ENCODE measurements at places on chromosomes 3 and 15.
A peak's percentile ranks its signal among the peaks of the same experiment; 100 is the strongest.

DNA sequence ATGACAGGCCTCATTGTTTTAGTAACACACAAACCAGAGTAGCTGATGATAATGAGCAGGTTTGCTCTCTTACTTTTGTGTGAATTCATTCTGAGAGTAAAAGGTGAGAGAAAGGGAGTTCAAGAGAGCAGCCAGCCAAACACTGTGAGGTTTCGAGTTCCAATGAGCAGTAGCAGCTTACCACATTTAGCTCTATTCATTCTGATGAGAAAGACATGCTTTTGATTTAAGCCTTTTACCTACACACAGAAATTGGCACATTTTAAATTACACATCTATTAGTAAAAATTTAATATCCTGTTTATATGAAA, 28.0 kb downstream of the GLDN start:
- DNase-seq: no peak

- no peak for DNase-seq
These were observed 5.0 kb downstream of the CD47 start for GRCh38 chr3:108085810-108086350.

DNA sequence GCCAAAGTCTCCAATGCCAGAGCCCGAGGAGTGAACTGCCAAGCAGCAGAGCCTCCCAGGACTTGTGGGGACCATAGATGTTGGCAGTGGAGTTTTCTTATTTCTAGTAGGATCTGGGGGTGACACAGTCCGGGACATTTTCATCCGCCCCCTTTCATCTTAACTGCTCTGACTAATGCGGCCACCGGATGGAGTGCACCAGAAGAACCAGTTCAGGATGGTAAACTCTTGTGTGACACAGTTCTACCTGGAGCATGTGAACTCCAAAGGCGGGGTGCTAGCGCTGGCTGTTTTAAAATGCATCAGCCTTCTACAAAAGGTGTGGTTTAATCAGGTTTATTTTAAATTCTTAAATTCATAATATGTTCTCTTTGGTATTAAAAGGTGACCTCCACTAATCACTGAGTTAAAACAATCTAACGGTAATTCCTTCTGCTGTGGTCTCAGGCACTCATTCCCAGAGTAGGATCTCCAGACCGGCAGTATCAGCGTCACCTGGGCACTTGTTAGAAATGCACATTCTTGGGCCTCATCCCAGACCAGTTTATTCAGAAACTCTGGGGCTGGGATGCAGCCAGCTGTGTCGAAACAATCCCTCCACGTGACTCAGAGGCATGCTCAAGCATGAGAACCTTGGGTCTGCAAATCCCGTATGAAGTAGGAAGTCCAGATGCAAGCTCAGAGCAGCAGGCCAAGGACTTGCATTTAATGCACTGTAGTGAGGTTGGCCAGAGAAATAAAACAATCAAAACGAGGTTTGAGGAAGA, 105.5 kb downstream of the GABRB3 start:
- no peak for DNase-seq

DNA sequence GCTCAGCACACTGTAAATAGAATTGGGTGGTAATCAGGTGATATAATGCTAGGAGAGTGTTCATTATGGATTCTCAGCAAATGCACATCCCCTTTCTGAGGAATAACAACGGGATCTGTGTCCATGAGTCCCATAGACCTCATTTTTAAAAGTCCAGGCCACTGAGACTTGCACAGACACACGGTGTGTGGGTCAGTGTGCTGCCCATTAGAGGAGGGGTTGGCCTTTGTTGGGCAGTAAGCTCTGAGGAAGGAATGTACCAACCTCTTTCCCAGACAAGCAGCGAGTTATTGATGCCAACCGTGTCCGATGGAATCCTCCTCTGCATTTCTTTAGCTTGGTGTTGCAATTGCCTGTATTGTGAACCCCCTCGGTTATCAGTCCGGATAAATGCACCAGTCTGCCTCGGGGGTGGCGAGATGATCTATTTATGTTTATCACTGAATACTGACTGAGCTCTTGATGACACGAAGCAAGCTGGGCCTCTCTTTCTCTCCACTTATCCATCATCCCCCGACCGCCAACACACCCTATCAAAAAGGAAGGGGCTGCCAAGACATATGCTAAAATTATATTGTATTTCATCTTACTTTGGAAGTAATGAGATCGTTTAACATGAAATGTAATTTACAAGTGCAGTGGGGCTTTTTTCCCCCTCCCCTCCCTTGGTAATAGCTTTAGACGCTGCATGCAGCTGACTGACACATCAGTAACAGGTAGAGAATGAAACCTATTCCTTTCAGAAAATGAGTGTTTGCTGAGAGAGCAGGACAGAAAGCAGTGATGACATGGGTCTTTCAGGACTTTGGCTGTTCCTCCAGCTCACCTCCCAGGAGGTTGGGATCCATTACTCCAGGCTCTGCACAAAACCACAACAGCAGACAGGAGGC, 126.6 kb upstream of the ST8SIA2 start:
- no peak for DNase-seq

GRCh38 chr15:91182101-91182500, 82.0 kb downstream of the SV2B start:
- DNase-seq: no peak

DNA sequence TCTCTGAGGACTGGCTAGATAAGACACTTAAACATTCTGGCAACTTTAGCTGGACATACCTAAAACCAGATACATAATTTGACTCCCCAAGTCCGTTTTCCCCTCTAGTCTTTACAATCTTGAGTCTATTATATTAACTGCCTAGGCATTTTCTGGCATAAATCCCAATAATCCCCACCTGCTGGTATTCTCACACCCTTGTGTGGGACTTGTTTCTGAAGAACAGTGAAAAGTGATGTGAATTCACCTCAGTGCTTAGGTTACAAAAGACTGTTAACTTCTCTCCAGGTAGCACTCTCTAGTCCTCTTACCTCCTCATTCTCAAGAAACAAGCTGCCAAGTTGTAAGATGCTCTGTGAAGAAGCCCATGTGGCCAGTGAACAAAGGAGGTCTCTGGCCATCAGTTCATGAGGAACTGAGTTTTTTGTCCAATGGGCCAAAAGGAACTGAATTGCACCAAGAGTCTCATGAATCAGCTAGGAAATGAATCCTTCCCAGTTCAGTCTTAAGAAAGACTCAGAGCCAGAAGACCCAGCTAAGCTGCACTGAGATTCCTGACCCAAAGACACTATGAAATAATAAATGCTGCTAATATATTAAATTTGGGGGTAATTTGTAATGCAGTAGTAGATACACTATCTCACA, 4.1 kb downstream of the OSBPL11 start:
- DNase-seq: no peak

GRCh38 chr3:56125358-56126005, 342.8 kb downstream of the ERC2 start:
- DNase-seq: peak; percentile 45

- DNase-seq: no peak
These were observed 11.6 kb upstream of the MUC4 start for GRCh38 chr3:195823280-195823679.

DNA sequence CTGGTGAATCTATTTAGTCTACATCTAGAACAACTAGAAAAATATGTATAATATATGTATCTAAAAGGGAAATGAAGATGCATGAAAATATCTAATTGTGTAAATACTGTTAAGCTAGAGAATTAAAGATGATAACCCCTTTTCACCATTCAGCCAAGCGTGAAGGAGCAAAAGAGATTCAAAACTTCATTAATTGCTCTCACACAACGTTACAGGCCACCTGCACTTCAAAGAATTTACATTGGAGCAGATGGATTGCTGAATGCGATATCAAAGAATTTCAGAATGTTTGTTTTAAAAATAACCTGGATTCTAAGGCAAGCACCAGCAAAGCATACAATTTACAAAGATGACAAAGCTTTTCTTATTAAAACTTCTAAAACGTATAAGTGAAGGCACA, 243.2 kb downstream of the ROBO2 start:
- no peak for DNase-seq

GRCh38 chr15:39357480-39358268, 223.2 kb upstream of the THBS1 start:
- DNase-seq: no peak

DNA sequence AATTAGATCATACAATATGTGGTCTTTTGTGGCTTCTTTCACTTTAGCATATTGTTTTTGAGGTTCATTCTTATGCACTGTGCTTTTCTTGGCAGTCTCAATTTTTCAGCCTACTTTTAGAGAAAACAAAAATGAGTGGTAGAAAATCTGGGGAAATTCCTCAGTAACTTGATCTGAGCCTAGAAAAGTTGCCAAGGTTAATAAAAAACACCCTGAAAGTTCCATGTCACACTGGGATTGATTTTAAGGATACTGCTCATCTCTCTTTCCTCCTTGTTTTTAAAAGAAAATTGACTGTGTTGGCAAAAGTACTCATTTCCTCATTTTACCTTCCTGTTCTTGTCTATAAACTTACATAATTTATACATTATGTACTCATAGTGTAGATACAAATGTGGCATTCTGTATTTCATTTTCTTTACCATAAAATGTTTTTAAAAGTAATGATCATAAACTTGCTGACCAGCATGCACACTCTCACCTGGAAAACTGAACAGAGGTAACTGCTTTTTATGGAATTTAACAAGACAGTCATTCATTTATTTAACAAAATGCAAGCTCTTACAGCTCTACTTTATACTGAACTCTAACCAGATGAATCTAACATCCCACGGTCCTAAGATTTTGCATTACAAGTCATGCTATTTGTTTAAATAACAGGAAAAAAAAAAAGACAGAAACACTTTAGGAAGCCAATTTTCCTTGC, 28.6 kb upstream of the SH3BP5 start:
- DNase-seq: no peak

GRCh38 chr3:9301798-9302197, 52.4 kb upstream of the SRGAP3 start:
- DNase-seq: no peak

GRCh38 chr3:149532489-149533180, 58.1 kb downstream of the TM4SF4 start:
- no peak for DNase-seq
